Astrocyte (in vitro differentiated cells and primary cell): ENCODE measurements at places on chromosomes 3 and 15.
A peak's percentile ranks its signal among the peaks of the same experiment; 100 is the strongest.

DNA sequence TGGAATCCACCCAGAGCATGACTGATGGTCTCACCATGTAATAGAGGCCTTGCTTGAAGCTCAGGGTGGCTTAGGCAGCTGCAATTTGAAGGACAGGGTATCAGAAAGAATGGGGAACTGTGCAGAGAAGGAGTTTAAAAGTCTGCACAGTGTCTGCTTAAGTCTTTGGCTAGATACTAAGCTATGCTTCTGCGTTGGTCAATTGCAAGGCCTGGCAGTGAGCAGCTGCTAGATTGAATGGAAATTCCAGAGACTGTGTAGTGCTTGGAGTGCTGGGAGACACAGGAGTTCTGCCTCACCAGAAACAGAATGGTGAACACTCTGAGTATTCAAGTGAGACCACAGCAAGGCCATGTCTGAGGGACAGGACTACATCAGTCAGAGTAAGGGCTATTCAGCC is 17.3 kb upstream of the ATP10A start:
- DNase-seq, result no peak

GRCh38 chr3:64656544-64656943 is 31.3 kb downstream of the ADAMTS9 start:
- no peak for DNase-seq

DNA sequence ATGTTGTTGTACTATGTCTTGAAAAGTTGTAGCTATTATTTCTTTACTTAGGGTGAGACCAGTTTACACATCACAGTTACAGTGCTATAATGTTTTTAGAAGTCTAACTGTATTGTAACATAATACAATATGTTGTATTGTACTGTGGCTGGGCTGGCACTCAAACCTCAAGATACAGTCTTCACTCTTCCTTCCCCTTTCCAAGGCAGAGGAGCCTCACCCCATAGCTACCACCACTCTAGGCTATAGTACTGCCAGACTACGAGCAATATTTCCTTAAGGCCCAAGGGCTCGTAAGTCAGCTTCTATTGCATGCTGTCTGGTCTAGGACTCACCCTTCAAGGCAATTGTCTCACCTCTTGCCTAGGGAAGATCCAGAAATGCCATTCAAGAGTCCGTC is 597.7 kb downstream of the OTOL1 start:
- no peak for DNase-seq

- DNase-seq, result no peak
Observed at GRCh38 chr3:101216710-101217465, 103.5 kb downstream of the IMPG2 start.

GRCh38 chr3:31079689-31080088 is 185.2 kb upstream of the GADL1 start:
- DNase-seq, result no peak

DNA sequence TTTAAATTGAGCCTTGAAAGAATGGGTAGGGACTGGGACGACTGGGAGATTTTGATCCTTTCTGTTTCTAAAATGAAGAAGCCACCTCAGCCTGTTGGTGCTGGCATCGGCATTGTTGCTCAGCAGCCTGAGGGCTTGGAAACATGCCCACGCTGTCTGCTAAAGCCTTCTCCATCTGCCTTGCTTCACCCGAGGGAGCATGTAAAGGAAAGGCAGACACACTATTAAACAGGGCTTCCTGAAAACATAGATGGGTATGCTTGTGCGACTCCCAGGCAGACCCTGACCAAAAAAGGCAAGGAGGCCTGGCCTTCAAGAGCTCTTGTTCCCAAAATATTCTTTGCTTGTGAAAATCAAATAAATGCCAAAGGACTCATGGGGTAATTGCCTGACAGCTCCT is 84.2 kb upstream of the SLC4A7 start:
- no peak for DNase-seq

- no peak for DNase-seq
Observed at GRCh38 chr3:171563298-171563697, 103.1 kb upstream of the TNIK start.

- DNase-seq, result no peak
Observed at GRCh38 chr3:96900566-96900965, 86.2 kb downstream of the EPHA6 start.

DNA sequence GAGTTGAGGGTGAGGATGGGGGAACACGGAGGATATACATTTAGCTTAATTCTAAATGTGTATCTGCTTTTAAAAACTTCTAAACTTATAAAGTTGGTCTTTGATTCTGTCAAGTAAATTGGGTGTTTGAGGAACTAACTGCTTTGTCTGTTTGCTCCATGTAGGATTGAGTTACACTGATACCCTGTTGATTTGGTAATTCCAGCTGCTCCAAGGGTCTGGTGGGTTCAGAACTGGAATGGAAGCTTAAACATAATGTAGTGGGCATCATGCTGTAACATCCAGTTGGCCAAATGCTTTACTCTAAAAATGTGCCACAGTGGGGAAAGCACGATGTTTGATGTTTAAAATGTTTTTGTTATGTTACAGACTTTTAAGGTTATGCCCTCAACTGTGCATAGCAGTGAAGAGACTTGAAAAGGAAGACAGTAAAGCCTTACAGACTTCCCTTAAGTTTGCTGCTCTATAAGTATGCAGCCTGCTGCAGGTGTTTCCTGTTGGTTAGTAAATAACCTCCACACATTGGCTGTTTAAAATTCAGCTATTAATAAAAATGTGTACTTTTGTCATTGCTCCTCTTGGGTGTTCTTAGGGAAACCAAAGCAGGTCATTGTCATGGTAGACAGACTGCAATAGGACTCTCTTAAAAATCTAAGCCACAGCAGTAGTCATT is 5.9 kb upstream of the EDEM1 start:
- no peak for DNase-seq

DNA sequence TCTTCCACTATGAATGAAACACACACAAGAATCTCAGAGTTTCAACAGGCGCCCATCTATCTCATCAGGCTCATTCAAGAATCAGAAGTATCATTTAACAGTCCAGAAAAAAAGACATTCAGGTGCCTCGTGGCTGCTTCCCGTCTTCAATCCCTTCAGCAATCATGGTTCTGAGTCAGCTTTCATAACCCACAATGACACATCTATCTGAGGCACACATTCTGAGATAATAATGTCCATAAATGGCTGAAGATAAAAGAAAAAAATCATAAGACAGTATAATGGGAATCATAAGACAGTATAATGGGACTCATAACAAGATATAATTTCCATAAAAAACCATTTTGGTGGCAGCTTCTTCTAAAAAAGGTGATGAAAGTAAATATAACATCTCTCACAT is 52.4 kb downstream of the TNIK start:
- peak; percentile 85 for DNase-seq

- peak; percentile 96 for DNase-seq
Observed at GRCh38 chr3:177487635-177488186, 290.4 kb upstream of the TBL1XR1 start.

DNA sequence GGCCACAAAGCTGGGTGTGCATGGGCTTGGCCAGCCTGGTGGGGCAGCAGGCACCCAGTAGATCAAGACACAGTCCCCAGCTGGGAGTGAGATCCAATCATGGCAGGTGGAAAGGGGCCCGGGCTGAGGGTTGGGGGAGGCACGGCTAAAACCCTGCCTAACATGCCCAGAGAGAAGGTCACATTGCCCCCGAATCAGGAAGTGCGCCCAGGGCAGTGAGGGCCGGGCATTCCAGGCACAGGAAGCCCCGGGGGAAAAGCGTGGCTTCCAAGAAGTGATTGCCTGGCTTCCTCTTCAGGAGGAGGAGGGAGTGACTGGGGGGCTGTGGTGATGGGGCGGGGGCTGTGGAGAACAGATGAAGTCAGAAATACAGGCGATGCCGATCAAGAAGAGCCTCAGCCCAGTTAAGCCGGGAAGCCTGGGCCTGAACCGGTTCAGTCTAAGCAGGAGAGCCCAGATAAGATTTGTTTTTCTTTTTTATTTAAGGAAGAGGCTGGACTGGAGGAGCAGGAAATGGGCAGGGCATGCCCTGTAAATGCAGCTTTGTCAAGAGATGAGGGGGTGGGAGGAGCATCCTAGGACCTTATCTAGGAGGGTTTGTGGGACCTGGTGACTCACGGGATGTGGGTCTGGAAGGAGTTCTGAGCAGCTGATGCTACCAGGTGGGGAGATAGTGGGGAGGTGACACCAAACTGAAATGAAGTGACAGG is 83.9 kb downstream of the CHSY1 start:
- peak; percentile 99 for DNase-seq

DNA sequence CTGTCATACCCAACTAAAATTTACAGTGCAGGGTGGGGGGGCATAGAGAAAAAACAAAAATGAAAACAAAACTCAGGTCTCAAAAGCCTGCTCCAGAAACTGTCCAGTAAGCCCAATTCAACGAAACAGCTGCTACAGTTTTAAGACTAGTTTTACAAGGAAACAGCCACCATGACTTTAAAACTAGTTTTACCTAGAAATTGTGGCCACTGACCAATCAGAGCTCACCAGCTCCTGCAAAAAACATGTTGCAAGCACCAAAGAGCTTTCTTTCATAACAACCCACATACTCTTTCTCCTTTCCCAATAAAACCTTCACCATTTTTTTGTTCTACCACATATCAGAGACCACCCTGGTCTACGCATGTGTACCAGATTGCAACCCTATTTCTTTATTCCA is 7.3 kb upstream of the CFAP91 start:
- no peak for DNase-seq

DNA sequence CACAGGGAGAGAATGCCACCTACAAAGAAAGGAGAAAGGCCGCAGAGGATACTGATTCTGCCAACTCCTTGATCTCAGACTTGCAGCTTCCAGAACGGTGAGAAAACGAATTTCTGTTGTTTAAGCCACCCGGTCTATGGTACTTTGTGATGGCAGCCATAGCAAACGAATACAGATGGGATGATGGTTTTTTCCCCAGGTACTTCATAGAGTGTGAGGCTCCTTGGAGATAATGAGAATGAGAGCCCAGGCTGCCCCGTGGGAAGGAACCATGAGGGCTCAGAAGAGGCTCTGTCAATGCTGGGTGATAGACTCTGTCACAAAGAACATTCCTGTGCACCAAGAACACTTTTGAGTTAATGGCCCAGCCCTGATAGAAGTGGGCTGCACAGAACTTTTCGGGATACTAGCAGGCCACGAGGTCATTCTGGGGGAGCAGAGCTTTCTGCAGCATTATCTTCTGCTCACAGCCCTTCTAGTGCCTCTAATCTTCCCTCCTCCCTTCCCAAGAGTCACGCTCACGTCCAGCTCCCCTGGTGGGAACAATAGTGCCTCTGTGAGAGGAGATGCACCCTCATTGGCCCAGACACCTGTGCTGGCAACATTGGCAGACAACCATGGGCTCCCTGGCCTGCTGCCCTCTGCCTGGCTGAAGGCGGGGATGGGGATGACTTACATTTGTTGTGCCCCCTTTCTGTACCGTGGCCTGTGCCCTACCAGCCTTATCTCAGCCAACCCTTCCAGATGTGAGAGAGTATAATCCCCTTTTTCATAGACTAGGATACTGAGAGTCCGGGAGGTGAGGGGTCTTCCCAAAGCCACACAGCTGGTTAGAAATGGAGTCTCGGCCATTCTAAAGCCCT is 5.2 kb upstream of the RLBP1 start:
- no peak for DNase-seq

- peak; percentile 42 for DNase-seq
Observed at GRCh38 chr3:39718674-39719595, 90.5 kb upstream of the MYRIP start.

DNA sequence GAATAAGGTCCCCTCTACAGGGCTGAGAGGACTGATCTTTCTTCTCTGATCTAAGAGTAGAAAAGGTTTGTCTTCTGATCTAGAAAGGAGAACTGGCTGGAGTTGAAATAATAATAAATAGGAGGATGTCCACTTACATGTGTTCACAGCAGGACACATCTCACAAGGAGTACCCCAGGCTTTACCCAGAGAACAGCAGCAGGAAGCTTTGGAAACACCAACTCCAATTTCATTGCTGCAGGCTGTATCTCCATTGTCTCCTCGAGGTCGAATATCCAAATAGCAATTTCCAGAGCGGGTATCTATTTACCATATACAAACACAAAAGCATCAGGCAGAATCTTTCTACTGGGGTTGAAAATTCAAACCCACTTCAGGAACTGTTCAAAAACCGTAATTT is 136.6 kb downstream of the DUT start:
- no peak for DNase-seq

DNA sequence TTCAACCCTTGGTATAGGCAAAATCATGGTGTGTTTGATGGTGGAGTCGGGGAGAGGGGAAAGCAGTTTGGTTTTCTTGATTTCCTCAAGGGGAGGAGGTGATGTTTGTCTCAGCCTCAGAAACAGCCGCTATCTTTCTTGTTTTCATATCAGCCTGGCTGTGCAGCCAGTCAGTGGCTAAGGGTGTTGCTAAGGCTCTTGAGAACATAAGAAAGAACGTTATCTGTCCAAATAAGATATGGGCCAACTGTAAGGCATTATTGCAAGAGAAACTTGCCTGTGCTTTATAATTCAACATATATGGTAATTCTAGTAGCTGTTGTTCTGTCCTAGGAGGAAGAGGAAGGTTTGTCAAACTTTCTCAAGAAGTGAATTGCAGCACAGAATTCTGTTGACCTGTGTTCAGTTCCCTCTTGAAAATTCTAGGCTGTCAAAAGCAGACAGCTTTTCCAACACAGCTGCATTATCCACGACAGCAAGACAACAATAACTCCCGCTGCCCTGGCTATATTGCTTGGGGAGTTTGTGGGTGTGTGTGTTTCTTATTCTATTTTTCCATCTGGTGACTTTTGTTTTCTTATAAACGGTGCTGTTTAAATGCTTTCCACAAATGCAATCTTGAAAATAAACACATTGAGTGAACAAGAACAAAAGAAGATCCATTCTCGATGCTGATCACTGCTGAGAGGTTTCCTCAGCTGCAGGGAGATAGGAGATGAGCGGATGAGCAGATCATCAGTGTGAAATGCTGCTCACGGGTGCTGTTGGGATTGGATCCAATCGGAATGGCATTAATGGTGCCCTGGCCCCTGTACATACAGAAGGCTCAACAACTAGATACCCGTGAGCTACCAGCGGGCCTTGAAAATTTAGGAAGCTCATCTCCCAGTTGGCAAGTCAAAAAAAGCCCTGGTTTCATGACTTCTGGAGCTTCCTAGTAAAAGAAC is 90.8 kb upstream of the TNFAIP8L3 start:
- no peak for DNase-seq

- DNase-seq, result peak; percentile 98
Observed at GRCh38 chr3:16079519-16079918, 95.0 kb upstream of the GALNT15 start.

DNA sequence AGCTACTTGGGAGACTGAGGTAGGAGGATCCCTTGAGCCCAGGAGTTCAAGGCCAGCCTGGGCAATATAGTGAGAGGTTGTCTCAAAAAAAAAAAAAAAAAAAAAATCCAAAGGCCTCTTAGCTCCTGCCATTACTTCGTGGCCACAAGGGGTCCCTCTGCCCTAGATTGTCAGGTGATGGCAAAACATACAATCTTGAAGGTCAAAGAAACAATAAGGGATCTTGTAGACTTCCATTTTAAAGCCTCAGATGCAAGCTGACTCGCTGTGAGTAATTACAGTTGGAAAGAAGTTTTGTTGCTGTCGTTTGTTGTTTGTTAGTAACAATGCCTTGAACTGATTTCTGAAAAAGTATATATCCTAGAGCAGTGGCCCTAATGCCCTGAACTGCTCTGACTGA is 55.9 kb upstream of the PLCL2 start:
- DNase-seq, result peak; percentile 17

GRCh38 chr3:127606086-127606805 is 8.0 kb downstream of the MCM2 start:
- no peak for DNase-seq

- no peak for DNase-seq
Observed at GRCh38 chr3:141386611-141387111, 18.4 kb downstream of the ZBTB38 start.

- no peak for DNase-seq
Observed at GRCh38 chr3:160199108-160199507, 26.1 kb upstream of the C3orf80 start.
